NCI-H1436 treated with DMSO at 0.1 percent for 48 hours (cell line): ENCODE measurements at places on chromosomes 7 and 10.
A peak's percentile ranks its signal among the peaks of the same experiment; 100 is the strongest.

GRCh38 chr7:135911099-135911498, 66.1 kb downstream of the MTPN start:
- no peak for DNase-seq

DNA sequence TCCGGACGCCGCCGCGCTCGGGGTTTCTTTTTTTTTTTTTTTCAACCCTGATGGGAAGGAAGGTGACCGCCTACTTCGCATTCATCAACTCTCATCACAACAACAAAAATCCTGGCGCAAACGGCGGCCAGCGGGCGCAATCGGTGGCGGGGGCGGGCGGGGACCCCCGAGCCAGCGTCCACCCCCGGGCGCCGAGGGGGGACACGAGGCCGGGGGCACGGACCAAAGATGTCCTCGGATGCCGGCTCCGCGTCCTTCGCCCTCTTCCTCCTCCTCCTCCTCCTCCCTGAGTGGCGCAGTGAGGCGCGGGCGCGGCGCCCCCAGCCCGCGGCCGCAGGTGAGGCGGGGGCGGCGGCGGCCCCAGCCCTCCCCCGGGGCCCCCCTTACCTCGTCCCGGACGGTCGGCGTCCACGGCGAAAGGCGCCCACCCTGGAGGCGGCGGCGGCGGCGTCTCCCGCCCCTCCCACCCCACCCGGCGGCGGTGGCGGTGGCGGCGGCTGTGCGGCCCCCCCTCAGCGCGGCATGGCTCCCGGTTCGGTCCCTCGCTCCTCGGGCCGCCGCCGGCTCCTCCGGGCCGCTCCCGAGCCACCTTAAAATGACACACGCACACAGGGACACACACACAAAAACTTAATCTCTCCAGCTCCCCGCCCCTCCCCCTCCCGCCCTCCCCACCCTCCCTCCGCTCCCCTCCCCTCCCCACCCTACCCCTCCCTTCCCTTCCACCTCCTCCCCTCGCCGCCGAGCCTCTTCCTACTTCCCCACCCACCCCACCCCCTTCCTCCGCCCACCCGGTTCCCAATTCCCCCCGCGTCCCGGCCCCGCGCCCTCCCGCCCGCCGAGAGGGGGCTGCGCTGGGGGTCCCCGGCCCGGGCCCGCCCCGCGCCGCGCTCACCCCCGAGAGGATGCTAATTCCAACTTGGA, at the start of gene CTBP2:
Gene CTBP2, minus strand, starts transcription at position 632 of the 924 bp plus-strand sequence.
- no peak for DNase-seq

DNA sequence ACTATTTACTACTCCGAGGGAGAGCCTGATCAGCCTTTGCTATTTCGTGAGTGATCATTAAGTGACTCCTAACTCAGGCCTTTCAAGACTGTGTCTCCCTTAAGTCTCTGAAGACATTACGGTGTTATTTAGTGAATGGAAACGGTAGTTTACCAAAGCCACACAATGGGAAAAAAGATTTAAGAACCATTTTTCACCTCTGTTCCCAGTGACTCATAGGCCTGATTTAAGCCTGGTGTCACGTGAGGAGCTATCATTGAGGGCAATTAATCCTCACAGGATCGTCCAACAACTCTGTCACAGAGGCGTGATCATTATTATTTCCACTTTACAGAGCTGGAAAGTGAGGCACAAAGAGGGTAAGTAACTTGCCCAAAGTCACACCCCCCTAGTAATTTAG, 20.3 kb downstream of the C10orf90 start:
- DNase-seq: no peak

GRCh38 chr10:14009371-14010100, 321.2 kb downstream of the FRMD4A start:
- no peak for DNase-seq

- no peak for DNase-seq
These were observed 41.6 kb upstream of the CTBP2 start for GRCh38 chr10:125201791-125202622.

DNA sequence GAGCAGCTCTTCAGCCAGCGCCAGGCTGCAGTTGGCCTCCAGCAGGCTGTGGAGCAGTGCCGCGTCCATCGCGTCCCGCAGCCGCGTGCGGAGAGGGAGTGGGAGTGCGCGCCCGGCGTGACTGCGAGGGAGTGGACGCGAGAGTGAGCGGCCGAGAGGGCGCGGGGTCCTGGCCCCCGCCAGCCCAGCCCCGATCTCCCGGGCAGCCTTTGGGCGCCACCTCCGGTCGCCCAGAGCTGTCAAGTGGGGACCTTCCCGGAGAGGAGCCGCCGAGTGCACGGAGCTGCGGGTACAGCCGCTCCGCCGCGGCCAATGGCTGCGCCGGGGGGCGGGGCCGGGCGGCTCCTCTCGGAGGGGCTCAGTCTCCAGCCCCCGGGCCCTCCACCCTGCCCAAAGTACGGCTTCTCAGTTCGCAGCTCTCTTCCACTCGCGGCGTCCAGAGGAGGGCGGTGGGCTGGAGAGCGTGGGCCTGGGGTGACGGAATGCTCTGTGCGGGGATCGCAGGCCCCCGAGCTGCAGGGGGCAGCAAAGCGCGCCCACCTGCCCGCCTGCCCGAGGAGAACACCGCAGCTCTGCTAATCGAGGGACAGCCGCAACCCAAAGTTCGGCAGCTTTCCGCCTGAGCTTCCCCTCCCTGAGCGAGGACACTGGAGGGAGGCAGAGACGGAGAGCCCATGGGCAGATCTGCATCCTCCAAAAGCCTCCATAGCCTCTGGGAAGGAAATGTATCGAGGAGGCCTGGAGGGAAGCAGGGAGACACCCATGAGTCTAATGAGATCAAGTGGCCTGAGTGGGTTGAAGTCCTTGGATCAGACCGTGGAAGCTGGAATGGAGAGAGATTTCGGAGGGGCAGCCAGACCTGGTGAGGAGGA, at the start of gene CRHR2:
Gene CRHR2, minus strand, starts transcription at position 245 of the 872 bp plus-strand sequence. Its CDS starts 176 bp downstream, at position 69.
- DNase-seq: no peak

DNA sequence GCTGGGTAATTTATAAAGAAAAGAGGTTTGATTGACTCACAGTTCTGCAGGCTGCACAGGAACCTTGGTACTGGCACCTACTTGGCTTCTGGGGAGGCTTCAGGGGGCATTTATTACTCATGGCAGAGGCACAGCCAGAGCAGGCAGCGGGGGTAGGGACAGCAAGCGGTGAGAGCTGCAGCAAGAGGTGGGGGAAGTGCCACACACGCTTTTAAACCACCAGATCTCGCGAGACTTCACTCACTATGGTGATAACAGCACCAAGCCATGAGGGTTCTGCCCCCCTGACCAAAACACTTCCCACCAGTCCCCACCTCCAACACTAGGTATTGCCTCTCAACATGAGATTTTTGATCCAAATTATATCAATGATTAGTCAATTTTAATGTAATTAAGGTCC, 24.1 kb upstream of the MAT1A start:
- no peak for DNase-seq

- DNase-seq: no peak
These were observed 109.1 kb upstream of the TNS3 start for GRCh38 chr7:47690902-47691558.

- DNase-seq: no peak
These were observed 139.4 kb downstream of the EPC1 start for GRCh38 chr10:32207544-32207943.

DNA sequence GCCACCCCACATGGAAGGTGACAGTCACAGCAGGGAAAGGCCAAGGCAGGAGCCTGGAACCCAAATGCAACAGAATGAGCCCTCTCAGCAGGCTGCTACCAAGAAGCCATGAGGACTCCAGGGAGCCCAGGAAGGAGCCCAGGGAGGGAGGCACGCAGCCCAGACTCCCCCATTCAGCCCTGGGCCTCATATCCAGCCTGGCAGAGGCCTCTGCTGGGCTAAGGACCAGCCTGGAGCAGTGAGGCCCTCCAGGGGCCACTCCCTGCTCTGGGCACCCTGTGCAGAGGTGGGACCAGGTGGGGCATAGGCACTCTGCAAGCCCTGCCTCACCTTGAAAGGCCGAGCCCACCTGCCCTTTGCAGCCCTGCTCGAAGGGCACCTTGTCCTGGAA, 25.8 kb upstream of the ZNF488 start:
- no peak for DNase-seq

- DNase-seq: peak; percentile 49
These were observed 111.4 kb downstream of the COL28A1 start for GRCh38 chr7:7424151-7424873.

- no peak for DNase-seq
These were observed 1.0 kb upstream of the LRRN3 start for GRCh38 chr7:111089822-111090426.

DNA sequence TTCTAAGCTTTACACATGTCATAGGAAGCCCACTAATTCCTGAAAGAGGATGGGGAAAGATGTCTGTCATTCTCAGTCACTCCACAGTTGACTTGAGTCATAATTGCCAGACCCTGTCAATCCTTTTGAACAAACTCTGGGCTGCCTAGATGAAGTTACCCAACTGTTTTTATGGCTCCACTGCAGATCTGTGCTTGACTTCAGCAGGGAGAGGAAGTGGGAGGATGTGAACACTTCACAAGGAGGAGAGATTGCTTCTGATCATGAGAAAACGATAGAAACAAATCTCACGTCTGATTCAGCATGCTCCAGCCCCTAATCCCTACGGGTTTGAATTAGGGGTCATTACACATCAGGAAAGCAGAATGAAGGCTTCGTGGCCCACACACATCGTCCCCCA, 596.6 kb upstream of the CELF2 start:
- no peak for DNase-seq

DNA sequence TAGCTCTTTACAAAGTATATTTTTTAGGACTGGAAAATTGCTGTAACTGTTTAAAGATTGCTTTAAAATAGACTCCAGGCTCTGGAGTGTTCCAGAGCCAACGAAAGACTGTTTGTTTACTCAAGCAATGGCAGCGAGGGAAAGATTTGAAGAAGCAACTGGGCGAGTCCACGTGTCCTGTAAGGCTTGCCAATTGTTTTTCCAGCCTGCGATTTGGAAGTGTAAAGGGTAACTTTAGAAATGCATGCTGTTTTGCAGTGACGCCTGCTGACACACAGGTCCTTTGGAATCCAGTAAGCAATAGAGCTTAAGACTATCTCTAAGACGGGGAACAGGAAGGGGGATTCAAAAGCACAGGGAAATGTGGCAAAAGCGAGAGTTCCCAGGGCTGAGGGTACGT, 55.8 kb downstream of the TACC2 start:
- DNase-seq: no peak

DNA sequence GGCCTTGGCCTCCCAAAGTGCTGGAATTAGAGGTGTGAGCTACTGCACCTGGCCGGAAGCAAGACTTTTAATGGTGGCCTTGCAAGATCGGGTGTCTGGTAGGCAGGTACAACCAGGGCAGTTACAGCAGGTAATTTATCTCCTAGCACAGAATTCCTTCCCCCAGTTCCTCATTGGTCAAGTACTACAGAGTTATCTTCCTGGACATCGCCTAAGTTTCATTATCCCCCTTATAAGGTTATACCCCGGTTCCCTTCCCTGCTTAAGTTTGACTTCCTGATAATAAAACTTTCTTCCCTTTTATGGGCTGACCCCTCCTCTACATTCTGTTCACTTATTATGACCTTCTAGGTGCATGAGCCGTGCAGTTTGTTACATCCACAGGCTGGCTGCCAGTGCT, 19.0 kb upstream of the CYP3A43 start:
- no peak for DNase-seq

GRCh38 chr10:86168256-86168655, 198.3 kb downstream of the GRID1 start:
- DNase-seq: no peak

GRCh38 chr10:110225441-110225755, 18.0 kb downstream of the MXI1 start:
- no peak for DNase-seq

- no peak for DNase-seq
These were observed 93.3 kb upstream of the DUSP5 start for GRCh38 chr10:110404413-110404812.

GRCh38 chr10:92291921-92292845, 1.2 kb downstream of the MARCHF5 start:
- DNase-seq: no peak

GRCh38 chr7:133081119-133081598, 731 bp downstream of the CHCHD3 start:
- no peak for DNase-seq

GRCh38 chr10:103835096-103836050, 20.0 kb downstream of the SH3PXD2A start:
- DNase-seq: no peak

DNA sequence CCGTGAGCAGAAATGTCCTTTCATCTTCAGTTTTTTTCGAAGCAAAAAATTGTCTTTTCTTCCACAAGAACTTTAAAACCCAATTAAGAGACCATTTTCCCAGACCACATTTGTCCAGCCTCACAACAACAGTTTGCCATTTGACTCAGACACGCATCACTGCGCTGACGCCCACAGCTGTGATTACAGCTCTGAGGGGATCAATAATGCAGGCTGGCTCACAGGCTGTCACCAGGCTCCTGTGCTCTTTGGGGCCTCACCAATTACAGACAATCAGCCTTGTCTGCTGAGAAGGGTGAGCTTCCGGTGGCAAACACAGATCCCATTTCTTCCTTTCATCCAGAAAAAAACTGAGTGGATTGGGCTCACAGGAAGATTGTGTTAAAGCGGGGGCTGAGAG, 33.3 kb downstream of the DDC start:
- DNase-seq: peak; percentile 74

DNA sequence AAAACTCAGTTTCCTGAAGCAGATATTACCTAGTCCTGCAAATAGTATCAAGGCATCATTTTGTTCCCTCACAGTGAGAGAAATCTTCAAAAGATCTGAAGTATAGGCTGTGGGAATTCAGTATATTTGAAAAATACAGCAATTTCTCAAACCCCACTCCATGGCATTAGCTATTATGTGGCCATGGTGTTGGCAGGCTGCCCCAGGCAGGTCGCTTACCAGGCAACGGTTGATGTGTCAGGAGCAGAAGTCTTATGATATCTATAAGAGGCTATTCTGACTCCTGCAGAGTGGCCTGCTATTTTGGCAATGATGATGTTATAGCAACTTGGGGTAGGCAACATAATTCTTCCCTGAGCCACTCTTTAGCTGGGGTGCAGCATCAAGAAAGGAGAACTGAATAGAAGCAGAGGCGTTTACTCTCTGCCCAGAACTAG, 187.9 kb downstream of the PLXDC2 start:
- DNase-seq: no peak
